ENCODE measurements at places on chromosomes 3 and 15. TPM values are rescaled to one million over a fixed set of nuclear protein-coding genes. Genes with fewer than 3 reads are reported as not detected.

SLC33A1 gene
- 29.1 TPM for total RNA-seq

GRK7 gene
- total RNA-seq, result not detected

CCDC51 gene
- total RNA-seq, result 13.0 TPM

OCA2 gene
- total RNA-seq, result not detected

SLC22A13 gene
- 1.8 TPM for total RNA-seq

GRCh38 chr15:53536479-53537120 is 222.9 kb downstream of the WDR72 start:
- peaks cover 4% of the 10 kb centered on the region for H3K36me3 ChIP-seq
- no peaks in the 10 kb centered on the region for H3K27me3 ChIP-seq
- H3K4me1 ChIP-seq, result no peaks in the 10 kb centered on the region
- no peak overlapping the region for H3K27ac ChIP-seq
- no peak for DNase-seq

- no peak for DNase-seq
- H3K36me3 ChIP-seq, result no peaks in the 10 kb centered on the region
- no peak overlapping the region for H3K4me3 ChIP-seq
- H3K27ac ChIP-seq, result no peak overlapping the region
- no peaks in the 10 kb centered on the region for H3K27me3 ChIP-seq
Observed at GRCh38 chr3:160381470-160381869, 17.6 kb downstream of the IFT80 start.

- H3K36me3 ChIP-seq, result peaks cover 40% of the 10 kb centered on the region
- H3K27me3 ChIP-seq, result no peaks in the 10 kb centered on the region
- peaks cover 74% of the 10 kb centered on the region for H3K4me1 ChIP-seq
- peak overlapping the region; percentile 40 for H3K27ac ChIP-seq
Observed at GRCh38 chr15:94256511-94256910, 25.1 kb downstream of the MCTP2 start.

DNA sequence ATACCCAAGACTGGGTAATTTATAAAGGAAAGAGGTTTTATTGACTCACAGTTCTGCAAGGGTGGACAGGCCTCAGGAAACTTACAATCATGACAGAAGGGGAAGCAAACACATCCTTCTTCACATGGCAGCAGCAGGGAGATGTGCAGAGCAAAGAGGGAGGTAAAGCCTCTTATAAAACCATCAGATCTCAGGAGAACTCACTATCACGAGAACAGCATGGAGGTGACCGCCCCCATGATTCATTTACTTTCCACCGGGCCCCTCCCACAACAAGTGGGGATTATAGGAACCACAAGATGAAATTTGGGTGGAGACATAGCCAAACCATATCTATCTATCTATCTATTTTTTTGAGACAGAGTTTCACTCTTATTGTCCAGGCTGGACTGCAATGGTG is 5.4 kb downstream of the GDPGP1 start:
- H3K4me3 ChIP-seq, result no peak overlapping the region
- no peaks in the 10 kb centered on the region for H3K27me3 ChIP-seq
- DNase-seq, result no peak
- no peaks in the 10 kb centered on the region for H3K36me3 ChIP-seq
- peaks cover 15% of the 10 kb centered on the region for H3K4me1 ChIP-seq

DNA sequence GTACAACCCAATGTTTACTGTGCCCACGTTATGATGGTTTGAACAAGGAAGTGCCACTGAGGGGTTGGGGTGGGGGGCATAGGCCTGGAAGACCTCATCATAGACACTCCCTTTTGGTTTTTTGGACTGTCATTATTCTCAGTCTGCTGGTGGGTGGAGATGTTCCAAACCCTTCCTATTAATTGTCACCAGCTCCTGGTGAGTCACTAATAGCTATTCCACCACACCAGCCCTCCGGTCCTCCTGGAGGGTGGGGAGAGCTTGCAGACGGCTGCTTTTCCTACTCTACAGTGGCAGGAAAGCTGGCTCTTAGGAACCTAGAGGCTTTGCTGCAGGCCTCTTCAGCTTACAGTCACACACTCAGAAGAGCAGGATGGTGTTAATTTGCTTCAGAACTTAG is 9.0 kb upstream of the COPG1 start:
- peaks cover 3% of the 10 kb centered on the region for H3K27me3 ChIP-seq
- no peaks in the 10 kb centered on the region for H3K36me3 ChIP-seq
- H3K4me1 ChIP-seq, result peaks cover 20% of the 10 kb centered on the region
- H3K27ac ChIP-seq, result no peak overlapping the region
- DNase-seq, result no peak

DNA sequence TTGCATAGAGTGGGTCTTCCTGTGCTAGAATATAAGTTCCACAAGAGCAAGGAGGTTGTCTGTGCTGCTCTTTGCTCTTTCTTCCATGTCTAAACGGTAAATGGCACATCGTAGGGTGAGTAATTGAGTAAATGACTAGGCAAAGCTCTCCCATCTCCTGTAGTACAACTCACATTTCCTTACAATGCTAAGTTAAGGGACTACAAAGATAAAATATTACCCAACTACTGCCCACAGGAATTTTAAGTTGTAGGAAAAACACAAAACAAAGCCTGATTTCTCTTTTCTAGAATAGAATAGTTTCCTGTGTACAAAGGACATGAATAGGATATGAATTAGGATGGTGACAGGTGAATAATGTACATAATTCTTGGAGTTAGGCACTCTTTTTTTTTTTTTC is 19.9 kb upstream of the LRIG1 start:
- peaks cover 20% of the 10 kb centered on the region for H3K27me3 ChIP-seq
- H3K4me1 ChIP-seq, result peaks cover 6% of the 10 kb centered on the region
- no peak overlapping the region for H3K27ac ChIP-seq
- no peak for DNase-seq
- H3K36me3 ChIP-seq, result no peaks in the 10 kb centered on the region
- H3K4me3 ChIP-seq, result no peak overlapping the region

DNA sequence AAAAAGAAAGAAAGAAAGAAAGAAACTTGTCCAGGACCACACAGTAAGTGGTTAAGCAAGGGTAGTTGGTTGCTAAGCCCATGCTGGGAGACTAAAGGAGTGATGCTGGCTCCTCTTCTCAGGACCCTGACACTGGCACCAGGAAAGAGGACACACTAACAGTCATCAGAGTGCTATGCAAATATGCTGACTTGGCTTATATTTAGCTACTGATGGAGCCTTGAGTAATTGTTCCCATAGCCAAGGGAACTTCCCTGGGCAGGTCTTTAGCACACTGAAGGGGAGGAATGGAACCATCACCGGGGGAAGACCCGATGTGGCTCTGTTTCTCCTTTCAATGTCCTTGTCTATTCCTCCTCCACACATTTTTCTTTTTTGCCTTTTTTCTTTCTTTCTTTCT is 6.2 kb downstream of the TMEM40 start:
- DNase-seq, result no peak
- H3K4me3 ChIP-seq, result no peak overlapping the region
- H3K36me3 ChIP-seq, result no peaks in the 10 kb centered on the region
- H3K4me1 ChIP-seq, result peaks cover 7% of the 10 kb centered on the region

GRCh38 chr3:119418641-119419040 is 44.8 kb downstream of the TMEM39A start:
- peaks cover 10% of the 10 kb centered on the region for H3K4me1 ChIP-seq
- DNase-seq, result no peak
- H3K27me3 ChIP-seq, result no peaks in the 10 kb centered on the region
- no peak overlapping the region for H3K4me3 ChIP-seq

DNA sequence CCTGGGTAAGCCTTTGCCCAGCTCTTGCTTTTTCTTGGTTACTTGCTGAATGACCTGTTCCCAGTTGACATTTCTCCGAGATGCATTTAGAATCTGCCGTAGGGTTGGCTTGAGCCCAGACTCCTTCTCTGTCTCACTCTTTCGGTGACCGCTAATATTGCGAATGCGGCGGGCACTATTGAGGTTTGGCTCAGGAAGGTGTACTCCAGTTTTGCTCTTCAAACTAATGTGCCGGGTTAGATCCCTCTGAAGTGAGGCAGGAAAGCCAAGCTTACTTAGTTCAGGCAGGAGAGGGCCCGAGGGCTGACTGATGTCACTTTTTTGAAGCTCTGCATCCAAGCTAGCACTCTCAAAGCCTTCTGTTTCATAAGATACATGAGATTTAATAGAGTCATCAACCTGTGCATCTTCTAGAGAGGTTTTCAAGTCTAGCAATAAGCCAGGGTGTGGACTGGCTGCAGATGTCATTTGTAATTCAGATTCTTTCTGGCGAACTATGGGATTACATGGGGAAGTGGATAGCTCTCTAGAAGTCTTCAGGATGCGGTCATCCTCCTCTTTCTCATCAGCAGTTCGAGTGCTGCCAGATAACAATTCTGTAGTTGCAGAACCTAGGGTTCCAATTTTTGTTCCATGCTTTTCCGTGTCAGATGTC is 41.0 kb downstream of the ZNF106 start:
- no peaks in the 10 kb centered on the region for H3K4me1 ChIP-seq
- peaks cover 16% of the 10 kb centered on the region for H3K36me3 ChIP-seq
- H3K4me3 ChIP-seq, result no peak overlapping the region
- no peak overlapping the region for H3K27ac ChIP-seq
